ENCODE measurements at places on chromosomes 2 and 18. TPM values are rescaled to one million over a fixed set of nuclear protein-coding genes. Genes with fewer than 3 reads are reported as not detected.

The PARD3B gene
- total RNA-seq: 0.66 TPM

DNA sequence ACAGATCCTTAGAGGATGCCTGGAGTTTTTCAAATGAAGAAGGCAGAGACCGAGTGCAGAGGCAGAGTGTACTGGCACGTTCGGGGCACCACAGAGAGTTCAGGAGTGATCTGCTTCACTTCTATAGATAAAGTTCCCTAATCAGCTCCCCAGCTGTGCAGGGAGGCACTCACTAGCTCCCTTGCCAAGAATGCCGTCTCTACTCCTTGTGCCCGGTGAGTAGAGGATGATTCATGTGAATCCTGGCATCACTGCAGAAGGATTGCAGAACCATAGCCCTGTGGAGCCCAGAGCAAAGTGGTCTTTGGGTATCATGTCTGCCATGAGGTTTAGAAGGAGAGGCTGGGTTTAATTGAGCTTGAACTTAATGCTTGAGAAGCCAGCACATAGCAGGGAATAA is 510.1 kb upstream of the RAB6C start:
- H3K27ac ChIP-seq: no peak overlapping the region
- no peak overlapping the region for H3K4me3 ChIP-seq
- H3K4me1 ChIP-seq: no peaks in the 10 kb centered on the region
- no peak for DNase-seq
- peaks cover 6% of the 10 kb centered on the region for H3K27me3 ChIP-seq

The MAP3K19 gene
- total RNA-seq: not detected

DNA sequence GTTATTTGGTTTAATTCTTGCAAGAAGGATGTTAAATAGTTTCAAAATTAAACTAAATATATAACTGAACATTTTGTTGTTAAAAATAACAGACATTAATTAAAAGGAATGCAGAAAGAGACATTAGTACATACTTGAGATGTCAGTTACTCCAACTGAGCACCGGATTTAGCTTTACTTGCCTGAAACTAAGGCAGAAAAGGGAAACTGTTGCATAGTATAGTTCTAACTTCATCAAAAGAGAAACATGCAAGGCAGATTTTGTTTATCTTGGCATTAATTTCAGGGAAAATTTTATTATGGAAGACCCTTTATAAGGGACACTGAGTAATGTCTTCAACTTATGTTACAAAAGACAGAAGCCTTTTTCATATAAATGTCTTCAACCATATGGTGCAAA is 218.3 kb downstream of the STK39 start:
- no peak overlapping the region for H3K4me3 ChIP-seq
- peaks cover 3% of the 10 kb centered on the region for H3K27me3 ChIP-seq
- DNase-seq: no peak
- no peak overlapping the region for H3K27ac ChIP-seq
- H3K36me3 ChIP-seq: no peaks in the 10 kb centered on the region
- H3K4me1 ChIP-seq: peaks cover 11% of the 10 kb centered on the region

GRCh38 chr2:123890148-123890547 is 134.9 kb upstream of the CNTNAP5 start:
- H3K36me3 ChIP-seq: peaks cover 16% of the 10 kb centered on the region
- no peak overlapping the region for H3K4me3 ChIP-seq
- H3K27ac ChIP-seq: no peak overlapping the region
- H3K4me1 ChIP-seq: no peaks in the 10 kb centered on the region

DNA sequence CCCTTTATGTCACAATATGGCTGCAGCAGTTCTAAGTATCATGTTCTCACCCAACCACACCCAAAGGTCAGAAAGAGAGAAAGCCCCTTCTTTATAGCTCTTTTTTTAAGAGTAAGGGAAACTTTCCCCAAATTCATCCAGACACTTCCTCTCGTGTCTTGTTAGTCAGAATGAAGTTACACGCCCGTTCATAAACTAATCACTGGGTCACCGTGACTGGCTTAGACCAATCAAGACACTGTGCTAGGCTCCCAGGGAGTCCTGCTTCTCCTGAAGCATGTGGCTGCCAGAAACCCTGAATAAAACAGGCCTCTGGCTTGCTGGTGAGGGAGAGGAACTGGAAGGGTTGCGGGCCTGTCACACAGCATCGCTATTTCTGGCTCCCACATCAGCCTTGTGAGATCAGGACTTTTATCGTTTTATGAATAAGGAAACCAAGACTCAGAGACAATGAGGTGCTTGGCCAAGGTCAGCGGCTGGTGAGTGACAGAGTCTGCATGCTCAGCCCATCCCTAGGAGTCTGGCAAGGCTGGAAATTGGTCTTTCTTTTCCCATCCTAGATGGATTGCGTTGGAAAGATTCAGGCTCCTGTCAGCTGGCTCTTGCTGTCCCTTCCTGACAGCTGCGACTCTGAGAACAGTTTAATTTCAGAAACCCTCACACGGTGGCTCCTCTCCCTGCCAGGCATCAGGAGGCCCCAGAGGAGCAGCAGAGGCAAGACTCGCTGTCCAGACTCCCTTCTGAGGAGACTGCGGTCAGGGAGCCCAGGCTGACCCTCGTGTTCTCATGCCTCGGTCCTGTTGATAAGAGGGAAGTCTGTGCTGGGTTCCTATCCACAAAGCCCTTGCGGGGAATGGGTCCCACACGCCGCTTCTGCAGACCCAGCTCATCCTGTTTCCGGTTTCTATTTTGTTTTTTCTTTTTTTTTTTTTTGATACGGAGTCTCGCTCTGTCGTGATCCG is 104.5 kb upstream of the TAF1B start:
- no peak overlapping the region for H3K4me3 ChIP-seq
- H3K36me3 ChIP-seq: peaks cover 9% of the 10 kb centered on the region
- peaks cover 2% of the 10 kb centered on the region for H3K27me3 ChIP-seq

DNA sequence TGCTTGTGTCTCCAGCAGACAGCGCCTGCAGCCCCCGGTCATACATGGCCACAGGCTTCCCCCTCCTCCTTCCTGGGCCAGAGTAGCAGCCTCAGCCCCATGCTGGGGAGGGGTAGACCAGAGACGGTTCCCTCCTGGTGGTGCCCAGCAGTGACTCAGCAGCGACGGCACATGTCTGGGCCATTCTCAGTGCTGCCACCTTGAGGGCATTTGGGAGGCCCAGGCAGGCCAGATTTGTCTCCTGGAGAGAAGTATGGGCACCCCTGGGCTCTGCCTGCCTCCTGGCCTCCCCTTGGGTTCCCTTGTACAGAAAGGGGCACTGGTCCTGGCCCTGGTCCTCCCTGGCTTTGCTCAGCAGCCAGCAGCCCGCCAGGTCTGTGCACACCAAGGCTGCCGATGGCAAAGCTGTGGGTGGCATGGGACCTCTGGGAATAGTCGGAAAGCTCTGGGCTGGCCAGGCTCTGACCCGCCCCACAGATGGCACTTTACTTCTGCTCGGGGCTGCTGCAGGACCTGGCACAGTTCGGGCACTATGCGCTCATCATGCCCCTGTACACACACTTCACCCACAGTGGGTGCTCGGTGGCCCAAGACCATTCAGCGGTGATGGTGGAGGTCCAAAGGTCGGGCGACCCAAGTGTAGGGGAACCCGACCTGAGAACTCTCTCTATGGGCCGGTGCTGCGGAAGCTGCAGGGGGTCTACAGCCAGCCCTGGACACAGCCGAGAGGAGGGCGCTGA is 11.4 kb upstream of the ALPI start:
- H3K4me3 ChIP-seq: no peak overlapping the region
- DNase-seq: peak; percentile 75
- H3K27me3 ChIP-seq: peaks cover 13% of the 10 kb centered on the region
- H3K27ac ChIP-seq: no peak overlapping the region
- H3K4me1 ChIP-seq: no peaks in the 10 kb centered on the region

The CYP27C1 gene
- total RNA-seq: 4.3 TPM

- H3K4me1 ChIP-seq: no peaks in the 10 kb centered on the region
- H3K27ac ChIP-seq: no peak overlapping the region
- H3K36me3 ChIP-seq: peaks cover 6% of the 10 kb centered on the region
Measured at GRCh38 chr2:179383975-179384374, 119.3 kb upstream of the SESTD1 start.

- H3K36me3 ChIP-seq: no peaks in the 10 kb centered on the region
- H3K27ac ChIP-seq: no peak overlapping the region
- no peak for DNase-seq
- peaks cover 16% of the 10 kb centered on the region for H3K4me1 ChIP-seq
Measured at GRCh38 chr2:66565291-66565690, 130.4 kb downstream of the MEIS1 start.

DNA sequence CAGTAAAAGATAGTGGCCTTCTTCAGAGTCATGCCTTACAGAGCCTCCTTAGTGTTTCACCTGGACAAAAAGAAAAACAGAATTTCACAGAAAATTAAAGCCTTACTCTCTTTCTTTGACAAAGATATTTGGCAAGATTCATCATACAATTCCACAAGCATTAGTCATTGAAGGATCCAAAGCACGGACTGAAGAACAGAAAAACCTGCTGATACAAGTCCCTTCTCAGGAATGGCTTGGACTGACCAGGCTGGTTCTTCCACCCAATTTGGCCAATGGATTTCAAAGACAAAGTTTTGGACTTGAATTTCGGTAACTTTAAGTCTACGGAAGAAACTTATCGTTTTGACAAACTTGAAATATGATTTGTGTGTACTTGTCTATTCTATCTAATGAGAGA is 39.1 kb upstream of the GALNT3 start:
- H3K36me3 ChIP-seq: no peaks in the 10 kb centered on the region
- no peak overlapping the region for H3K4me3 ChIP-seq
- no peaks in the 10 kb centered on the region for H3K27me3 ChIP-seq

GRCh38 chr18:75036917-75037688 is 171.8 kb downstream of the PTGR3 start:
- no peak overlapping the region for H3K4me3 ChIP-seq
- no peak overlapping the region for H3K27ac ChIP-seq
- no peak for DNase-seq
- H3K27me3 ChIP-seq: no peaks in the 10 kb centered on the region
- H3K4me1 ChIP-seq: no peaks in the 10 kb centered on the region
- H3K36me3 ChIP-seq: no peaks in the 10 kb centered on the region

- H3K4me3 ChIP-seq: no peak overlapping the region
- H3K27ac ChIP-seq: no peak overlapping the region
- peaks cover 4% of the 10 kb centered on the region for H3K27me3 ChIP-seq
Measured at GRCh38 chr2:109387778-109388469, 225.8 kb downstream of the SEPTIN10 start.

- H3K36me3 ChIP-seq: no peaks in the 10 kb centered on the region
- peaks cover 3% of the 10 kb centered on the region for H3K27me3 ChIP-seq
- peaks cover 29% of the 10 kb centered on the region for H3K4me1 ChIP-seq
- H3K4me3 ChIP-seq: no peak overlapping the region
Measured at GRCh38 chr2:235570256-235570655, 76.4 kb downstream of the AGAP1 start.

GRCh38 chr18:48542513-48543181 is 3.8 kb downstream of the CTIF start:
- peaks cover 57% of the 10 kb centered on the region for H3K4me1 ChIP-seq
- no peak for DNase-seq
- no peak overlapping the region for H3K27ac ChIP-seq

DNA sequence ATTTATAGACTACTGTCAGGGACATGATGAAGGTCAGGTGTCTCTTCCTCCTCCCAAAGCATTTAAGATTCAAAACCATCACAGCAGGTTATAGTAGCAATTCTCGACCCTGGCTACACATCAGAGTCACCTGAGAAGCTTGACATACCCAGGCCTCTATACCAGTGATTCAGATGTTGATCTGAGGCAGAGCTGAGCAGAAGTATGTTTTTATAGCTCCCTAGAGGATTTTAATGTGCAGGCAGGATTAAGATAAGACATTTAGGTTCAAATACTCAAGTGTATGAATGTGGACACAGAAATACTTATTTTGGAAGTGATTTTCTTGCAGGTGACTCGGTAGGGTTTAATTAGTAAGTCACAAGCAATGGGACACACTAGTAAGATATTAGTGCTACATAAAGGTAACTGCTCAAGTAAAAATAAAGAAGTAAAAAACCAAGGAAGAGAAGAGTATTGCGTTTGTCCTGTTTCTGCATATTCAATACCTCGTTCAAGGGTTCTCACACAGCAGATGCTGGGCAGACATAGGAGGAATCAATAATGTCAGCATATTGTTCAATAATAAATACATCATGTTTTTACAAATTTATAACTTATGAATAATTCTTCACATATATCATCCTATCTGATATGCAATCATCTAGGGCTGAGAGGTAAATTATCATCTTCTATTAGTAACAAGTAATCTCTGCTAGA is 7.0 kb downstream of the GCFC2 start:
- no peaks in the 10 kb centered on the region for H3K27me3 ChIP-seq
- H3K4me1 ChIP-seq: peaks cover 6% of the 10 kb centered on the region
- no peak overlapping the region for H3K27ac ChIP-seq
- no peaks in the 10 kb centered on the region for H3K36me3 ChIP-seq

DNA sequence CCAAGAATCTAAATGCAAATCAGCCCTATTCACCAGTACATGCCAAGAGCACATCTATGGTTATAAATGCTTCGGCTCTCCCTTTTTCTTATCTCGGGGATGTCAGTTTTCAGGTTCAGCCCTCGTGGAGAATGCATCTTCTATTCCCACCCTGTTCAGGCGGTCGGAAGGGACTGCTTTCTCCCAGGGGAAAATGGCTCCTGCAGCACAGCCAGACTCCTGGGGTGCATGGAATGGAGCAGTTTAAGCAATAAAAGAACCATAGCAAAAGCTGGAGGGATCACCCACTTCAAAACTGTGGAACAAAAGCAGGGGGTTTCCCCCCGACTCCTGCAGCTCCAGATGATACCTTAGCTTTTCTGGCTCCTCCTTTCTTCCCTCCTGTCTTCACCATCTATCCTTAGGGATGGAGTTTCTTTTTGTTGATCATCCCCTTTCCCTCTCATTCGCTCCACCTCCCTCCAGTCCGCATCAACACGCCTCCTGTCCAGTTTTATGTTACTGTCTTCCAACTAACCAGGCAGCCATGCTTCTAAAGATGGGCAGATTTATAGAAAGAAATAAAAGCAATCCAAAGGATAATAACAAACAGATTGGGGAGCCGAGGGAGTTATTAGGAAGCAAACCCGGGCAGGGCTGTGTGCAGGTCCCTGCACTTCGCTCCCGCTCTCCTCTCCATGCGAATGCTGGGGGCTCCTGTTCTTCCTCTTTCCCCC is 356.2 kb upstream of the SMIM21 start:
- H3K4me1 ChIP-seq: peaks cover 36% of the 10 kb centered on the region
- H3K4me3 ChIP-seq: peak overlapping the region; percentile 63
- peaks cover 5% of the 10 kb centered on the region for H3K36me3 ChIP-seq
- no peak for DNase-seq

- no peak overlapping the region for H3K4me3 ChIP-seq
- no peaks in the 10 kb centered on the region for H3K4me1 ChIP-seq
- DNase-seq: no peak
- H3K27me3 ChIP-seq: no peaks in the 10 kb centered on the region
- H3K27ac ChIP-seq: no peak overlapping the region
Measured at GRCh38 chr2:216485745-216486144, 12.9 kb upstream of the RPL37A start.

DNA sequence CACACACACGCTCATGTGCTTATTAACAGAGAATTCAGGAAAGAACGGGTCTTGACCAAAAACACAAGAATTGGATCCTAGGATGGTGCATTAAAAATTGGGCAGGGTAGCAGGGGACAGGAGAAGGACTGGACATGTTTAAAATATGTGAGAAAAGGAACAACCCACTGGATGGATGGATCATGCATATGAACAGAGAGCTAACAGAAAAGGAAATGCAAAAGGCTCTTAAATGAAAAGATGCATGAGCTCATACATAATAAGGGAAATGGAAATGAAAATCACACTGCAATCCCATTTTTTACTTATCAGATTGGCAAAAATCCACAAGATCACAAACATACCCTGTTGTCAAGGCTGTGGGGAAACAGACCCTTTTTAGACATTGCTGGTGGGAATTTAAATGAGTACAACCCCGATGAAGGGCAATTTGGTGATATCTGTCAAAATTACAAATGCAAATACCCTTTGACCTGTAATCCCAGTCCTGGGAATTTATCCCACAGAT is 440.6 kb upstream of the SLC14A2 start:
- H3K27me3 ChIP-seq: no peaks in the 10 kb centered on the region
- no peak overlapping the region for H3K4me3 ChIP-seq
- H3K36me3 ChIP-seq: no peaks in the 10 kb centered on the region
- DNase-seq: no peak
